ENCODE measurements at places on chromosomes 1 and 21.

- no peak for DNase-seq
Measured at GRCh38 chr1:181513786-181514297, 30.5 kb downstream of the CACNA1E start.

DNA sequence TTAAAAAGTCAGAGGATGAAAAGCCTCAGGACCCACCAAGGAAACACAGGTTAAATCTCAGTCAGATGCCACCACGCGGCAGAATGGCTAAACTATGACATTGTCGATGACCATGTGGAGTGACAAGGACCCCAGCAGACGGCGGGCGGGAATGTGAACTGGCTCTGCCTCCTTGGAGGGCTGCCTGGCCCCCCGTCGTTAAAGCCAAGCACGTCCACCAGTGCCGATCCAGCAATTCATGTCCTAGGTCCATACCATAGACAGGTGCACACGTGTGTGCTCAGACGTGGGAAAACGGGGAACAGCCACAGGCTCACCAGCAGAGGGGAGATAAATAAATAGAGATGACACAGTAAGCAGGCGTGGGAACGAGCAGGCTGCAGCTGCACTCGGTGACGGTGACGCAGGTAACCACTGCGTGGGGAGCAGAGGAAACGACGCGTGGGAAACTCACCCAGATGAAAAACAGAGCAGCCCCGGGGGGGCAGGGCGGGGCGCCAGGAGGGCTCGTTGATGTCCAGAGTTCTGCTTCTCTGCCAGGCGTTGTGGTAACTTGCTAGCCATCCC is 28.3 kb upstream of the PCBP3 start:
- DNase-seq: peak; percentile 92

DNA sequence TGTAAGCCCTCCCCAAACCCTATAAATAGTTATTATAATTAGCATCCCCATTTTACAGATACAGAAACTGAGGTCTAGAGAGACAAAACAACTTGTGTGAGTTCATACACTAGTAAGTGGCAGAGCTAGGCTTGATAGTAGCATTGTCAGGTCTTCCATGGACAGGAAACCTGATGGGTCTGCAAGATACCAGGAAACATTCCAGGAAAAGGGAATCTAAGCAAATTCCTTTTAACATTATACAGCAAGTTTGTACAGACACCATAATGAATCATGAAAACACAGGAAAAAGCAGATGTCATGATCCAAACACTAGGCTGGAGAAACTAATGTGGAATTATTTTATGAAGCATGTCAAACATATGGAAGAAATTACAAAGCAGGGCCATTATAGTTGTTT is 89.1 kb upstream of the KCNK2 start:
- DNase-seq: no peak

DNA sequence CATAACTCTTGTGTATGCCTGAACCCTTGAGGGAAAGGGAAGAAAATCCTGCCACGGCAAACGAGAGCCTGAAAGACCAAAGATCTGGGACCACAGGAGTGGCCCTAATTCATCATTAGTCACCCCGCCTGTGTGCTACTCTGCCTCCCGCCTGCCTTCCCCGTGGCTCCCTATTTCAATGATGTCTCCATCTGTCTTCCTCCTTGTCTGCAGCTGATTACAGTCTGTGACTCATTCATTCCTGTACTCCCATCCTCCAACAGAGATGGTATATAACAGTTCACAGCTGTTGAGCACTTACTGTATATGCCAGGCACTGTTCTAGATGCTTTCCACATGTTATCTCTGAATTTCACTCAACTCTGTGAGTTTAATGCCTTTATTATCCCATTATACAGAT is 96.6 kb downstream of the SEC16B start:
- no peak for DNase-seq

DNA sequence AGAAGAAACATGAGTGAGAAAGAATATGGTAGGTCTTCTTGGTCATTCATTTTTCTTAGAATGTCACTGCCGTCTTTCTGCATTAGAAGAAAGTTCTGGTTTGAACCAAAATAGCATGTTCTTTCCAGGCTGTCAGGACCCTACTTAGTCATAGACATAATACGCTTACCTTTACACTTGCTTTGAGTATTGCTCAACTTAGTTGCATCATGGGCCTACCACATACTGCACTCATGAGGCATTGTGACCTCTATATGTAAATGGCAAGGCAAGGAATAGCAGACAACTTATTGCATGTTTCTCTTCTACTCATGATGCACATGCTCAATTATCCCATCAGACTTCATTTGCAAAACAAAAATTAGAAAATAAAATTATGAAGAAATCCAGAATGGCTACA is 415.0 kb downstream of the HLX start:
- no peak for DNase-seq

- no peak for DNase-seq
Measured at GRCh38 chr1:100713626-100714025, 5.9 kb upstream of the VCAM1 start.

GRCh38 chr1:153597206-153597605 is 15.7 kb downstream of the S100A16 start:
- no peak for DNase-seq

- DNase-seq: no peak
Measured at GRCh38 chr1:238647877-238648276, 738.5 kb upstream of the CHRM3 start.

- DNase-seq: no peak
Measured at GRCh38 chr1:178609015-178609414, 96.1 kb downstream of the TEX35 start.

DNA sequence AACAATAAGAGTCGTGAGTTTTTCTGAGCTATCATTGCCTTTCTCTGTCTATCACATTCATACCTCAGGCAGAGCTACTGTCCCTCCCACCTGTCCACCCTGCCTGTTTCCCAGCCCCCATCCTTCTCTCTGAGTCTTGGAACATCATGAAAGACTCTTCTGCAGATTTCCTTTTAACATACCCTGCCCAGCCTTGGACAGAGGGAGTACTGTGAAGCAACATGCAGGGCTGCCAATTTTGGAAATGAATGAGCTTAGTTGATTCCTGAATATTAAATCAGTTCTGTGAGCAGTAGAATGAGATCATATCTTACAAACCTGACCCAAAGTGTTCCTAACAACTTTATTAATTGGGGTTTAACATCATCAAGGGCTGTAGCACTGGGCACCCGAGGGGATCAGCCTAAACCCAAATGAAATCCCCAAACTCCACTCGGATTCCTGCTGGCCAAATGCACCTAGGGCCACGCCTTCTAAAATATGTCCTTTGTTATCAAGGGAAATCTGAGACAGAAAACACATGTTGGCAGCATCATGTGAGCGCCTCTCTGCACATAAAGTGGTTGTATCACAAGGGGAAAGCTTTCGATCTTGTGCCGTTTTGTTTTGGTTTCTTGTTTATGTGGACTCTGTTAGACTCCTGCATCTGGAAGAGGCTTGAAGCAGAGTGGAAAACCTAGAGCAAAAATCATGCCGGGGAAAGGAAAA is 357.6 kb downstream of the KIF26B start:
- no peak for DNase-seq

GRCh38 chr1:65330822-65331221 is 21.5 kb downstream of the DNAJC6 start:
- DNase-seq: no peak

GRCh38 chr1:51341876-51342496 is 11.6 kb upstream of the TTC39A start:
- DNase-seq: no peak

GRCh38 chr21:40140675-40141074 is 273.4 kb downstream of the PCP4 start:
- no peak for DNase-seq

GRCh38 chr1:40679165-40679953 is 12.1 kb upstream of the NFYC start:
- DNase-seq: no peak

DNA sequence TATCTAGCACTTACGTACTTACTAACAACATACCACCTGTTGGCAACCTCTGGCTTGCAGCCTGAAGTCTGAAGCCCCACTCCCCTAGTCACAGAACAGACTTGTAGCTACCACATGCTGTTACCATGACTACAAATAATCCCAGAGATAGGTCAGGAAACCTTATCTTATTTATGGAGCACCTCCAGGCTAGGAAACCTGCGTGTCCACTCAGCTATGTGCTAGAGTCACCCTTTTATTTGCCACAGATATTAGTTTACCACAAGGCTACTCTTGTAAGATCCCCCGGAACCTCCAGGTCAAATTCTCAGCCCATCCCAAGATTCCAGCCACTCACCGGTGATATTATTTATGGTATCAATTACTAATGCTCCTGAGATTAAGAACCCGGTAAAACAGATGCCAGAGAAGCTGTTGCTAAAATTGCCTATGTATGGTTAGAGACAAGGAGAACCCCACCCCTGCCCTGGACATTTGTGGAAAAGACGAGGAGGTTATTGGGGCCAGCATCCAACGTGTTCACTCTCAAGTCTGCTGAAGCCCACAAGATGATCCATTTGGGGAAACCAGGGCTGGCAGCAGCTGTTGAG is 116.5 kb downstream of the TBX15 start:
- DNase-seq: no peak

DNA sequence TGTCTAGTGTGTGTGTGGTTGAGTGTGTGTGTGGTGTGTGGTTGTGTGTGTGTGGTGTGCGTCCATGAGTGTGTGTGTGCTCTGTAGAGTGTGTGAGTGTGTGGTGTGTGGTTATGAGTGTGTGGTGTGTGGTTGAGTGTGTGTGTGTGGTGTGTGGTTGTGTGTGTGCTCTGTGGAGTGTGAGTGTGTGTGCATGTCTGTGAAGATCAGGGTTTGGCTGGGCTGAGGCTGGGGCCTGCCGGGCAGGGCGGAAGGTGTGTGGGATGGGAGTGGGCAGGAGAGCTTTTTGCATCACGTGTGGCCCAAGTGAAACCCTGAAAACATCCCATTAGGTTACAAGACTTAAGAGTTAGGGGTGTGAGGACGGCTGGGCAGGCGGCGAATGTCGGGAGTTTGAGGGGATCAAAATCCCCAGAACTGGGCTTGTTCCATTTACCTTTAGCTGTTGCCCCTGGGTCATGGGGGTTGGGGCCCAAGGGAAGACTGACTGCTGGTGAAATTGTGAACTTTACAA is 2.9 kb upstream of the FCMR start:
- no peak for DNase-seq

GRCh38 chr1:210629276-210629675 is 300.6 kb downstream of the HHAT start:
- no peak for DNase-seq

DNA sequence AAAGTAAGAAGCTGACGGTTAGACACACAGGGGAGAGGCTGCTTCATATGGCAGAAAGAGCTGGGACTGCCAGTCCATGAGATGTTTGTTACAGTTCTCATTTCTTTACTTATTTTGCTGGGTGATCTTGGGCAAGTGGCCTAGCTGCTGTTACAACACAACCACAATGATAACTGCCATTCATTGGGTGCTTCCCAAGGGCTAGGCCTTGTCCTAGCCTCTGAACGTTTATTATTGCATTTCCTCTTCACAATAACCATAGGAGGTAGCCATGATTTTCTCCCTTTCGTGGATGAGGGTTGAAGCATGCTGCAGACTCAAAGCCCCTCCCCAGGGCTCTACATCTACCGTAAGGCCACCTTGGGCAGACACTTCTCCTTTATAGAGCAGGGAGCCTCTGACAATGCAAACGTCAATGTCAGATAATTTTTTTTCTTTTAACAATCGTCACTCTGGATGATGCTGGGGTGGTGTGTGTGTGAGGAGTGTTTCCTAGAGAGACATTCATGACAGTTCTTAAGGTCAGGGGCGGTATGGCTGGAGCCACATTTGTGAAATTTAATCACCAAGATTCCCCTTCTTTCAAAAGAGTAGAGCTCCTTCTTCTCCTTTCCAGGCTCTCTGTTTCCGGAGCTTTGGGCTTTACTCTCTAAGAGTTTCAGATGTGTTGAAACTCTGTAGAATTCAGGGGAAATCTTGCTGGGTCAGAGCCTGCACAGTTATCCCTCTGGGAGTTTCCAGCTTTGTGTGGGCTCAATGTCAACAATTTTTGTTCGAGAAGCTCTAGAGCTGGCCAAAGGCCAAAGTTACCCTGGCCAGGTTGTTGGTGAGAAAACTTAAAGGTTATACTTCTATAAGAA is 138.5 kb upstream of the SGIP1 start:
- DNase-seq: no peak

DNA sequence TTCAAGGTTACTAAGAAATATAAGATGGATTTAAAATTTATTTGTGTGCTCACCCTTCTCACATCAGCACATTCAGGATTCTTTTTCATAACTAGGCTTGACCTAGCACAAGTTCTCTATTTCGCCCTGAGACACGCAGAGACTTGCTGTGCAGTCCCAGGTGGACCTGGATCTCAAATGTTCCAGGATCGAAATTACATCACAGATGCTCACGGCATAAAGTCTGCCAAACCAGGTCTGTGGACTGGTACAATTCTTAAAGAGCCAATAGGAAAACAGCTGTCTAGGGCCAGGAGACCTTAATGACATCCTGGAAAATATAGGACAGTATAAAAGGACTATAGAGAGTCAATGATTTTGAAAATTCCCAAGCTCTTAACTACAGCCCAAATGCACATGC is 2.2 kb downstream of the PGBD5 start:
- no peak for DNase-seq

DNA sequence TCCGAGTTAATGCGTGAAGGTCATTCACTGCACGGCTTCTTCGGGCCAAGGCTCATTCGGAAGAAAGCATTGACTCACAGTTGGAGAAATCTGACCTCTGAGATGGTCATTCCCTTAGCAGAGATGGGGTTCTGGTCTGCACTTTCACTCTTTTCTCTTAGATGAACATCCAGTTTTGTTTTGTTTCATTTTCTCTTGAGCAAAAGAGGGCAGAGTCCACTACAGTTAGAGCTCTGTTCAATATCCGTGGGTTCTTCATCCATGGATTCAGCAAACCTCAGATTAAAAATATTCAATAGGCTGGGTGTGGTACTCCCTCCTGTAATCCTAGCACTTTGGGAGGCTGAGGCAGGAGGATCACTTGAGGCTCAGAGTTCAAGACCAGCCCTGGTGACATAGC is 57.4 kb upstream of the SIPA1L2 start:
- no peak for DNase-seq

GRCh38 chr1:169060919-169061639 is 45.4 kb upstream of the ATP1B1 start:
- no peak for DNase-seq

GRCh38 chr1:46530791-46531409 is 20.5 kb downstream of the KNCN start:
- DNase-seq: no peak

GRCh38 chr1:119266858-119267257 is 101.7 kb upstream of the HAO2 start:
- no peak for DNase-seq

- DNase-seq: no peak
Measured at GRCh38 chr1:42793824-42794223, 9.0 kb downstream of the TMEM269 start.
